Activated CD4-positive, CD25-positive, alpha-beta regulatory T cell treated with anti-CD3 and anti-CD28 coated beads, Interleukin-2, amount 50 U/mL, for 24 hours (primary cell): ENCODE measurements at places on chromosomes 1 and 21.

DNA sequence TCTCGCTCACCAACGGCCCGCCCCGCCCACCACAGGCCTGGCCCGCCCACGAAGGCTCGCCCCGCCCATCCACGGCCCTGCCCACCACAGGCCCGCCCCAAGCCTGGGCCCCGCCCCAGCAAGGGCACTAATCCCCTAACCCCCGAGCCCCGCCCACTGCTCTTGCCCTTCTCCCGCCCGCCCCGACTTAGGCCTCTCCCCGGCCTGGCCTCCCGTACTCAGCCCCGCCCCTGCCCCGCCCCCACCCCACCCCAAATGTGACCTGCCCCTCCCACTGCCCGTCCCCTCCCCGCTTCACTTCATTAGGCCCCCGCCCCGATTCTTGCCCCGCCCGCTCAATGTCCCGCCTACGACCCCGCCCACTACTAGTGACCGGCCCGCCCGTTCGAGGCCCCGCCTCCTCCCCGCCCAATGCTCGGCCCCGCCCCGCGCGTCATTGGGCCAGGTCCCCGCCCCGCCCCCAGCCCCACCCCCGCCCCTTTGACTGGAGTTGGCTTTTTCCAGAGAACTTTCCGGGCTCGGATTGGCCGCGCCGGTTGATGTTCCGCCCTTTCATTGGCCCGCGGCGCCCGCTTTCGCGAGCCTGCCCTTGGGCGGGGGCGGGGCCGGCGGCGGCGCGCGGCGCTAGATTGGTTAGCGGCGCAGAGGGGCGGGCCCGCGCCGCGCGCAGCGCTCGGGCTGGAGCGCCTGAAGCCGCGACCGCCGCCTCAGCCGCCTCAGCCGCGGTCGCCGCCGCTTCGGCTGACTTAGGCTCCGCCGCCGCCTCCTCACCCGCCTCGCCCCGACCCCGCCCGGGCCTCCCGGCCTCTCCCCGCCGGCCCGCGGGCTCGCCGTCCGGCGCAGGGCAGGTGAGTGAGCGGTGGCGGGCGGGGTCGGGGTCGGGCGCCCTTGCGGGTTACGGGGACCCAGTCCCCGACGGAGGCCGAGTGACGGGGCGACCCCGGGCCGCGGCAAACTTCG, at the start of gene PCBP3:
Gene PCBP3 (plus strand): TSS at position 705 of the 960 bp plus-strand sequence. CDS start 206,361 bp downstream, outside the sequence.
- peak; percentile 84 for ATAC-seq

- ATAC-seq: no peak
Observed at GRCh38 chr21:33505833-33506232, 14.3 kb upstream of the DNAJC28 start.

DNA sequence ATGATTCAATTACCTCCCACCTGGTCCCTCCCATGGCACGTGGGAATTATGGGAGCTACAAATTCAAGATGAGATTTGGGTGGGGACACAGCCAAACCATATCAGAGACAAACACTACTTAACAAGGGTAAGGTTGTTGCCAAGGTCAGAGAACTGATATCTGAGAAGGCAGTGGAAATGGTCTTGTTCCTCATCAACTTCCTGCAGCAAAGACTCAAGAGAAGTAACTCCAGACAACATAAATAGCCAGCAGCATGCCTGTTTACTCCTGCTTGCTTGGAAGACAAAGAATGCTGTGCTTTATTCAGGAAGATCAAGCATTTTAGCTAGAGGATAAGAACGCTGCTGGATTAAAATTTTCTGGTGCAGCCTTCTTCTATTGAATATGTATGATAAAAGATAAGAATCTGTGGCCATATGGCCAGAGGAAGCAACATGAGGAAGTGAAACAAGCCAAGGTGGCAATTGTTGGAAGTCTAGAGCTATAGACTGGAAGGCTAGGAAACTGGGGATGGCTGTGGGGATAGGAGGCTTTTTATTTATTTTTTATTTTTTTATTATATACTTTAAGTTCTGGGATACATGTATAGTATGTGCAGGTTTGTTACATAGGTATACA, 36.4 kb downstream of the DDAH1 start:
- ATAC-seq: no peak

GRCh38 chr21:37047079-37047478, 25.8 kb downstream of the PIGP start:
- ATAC-seq: no peak

GRCh38 chr1:86434059-86434458, 10.1 kb downstream of the CLCA2 start:
- no peak for ATAC-seq

DNA sequence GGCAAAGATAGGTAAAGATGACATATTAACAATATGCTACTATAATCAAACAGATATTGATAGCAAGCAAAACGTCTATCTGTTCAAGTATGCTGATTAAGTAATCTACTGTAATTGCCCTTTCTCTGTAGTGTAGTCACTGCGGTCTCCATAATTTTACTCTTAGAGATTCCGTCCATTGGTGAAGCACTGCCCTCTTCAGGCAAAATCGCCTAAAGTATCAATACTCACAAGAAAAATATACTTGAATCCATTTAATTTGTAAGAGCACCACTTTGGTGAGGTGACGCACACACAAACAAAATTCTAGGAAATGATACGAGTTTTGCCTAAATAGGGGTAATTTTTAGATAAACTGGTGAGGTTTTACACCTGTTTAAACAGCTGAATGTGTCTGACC, 434.6 kb upstream of the CHRM3 start:
- no peak for ATAC-seq

DNA sequence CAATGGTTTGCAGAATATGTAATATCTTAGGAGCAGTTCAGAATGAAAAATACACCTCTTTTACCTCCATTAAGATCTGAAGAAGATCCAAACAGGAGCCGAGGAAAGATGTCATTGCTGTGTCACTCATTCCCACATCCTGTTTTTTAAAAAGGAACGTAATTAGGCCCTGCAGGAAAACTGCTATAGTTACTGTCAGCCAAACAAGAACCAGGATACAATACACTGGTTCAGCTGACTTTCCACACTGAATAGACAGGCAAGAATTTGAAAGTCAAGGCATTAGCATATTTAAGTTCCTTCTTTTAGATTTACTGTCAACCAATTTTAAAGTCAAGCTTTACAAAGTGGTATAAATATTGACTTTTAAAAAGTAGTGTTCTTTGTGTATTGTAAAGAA, 63.8 kb downstream of the IARS2 start:
- no peak for ATAC-seq
